SK-N-MC (cell line): ENCODE measurements at places on chromosomes 3 and 15.

GRCh38 chr15:92415639-92416297 is 22.1 kb downstream of the ST8SIA2 start:
- DNase-seq: no peak

GRCh38 chr3:197499427-197499826 is 56.3 kb downstream of the BDH1 start:
- DNase-seq: no peak

DNA sequence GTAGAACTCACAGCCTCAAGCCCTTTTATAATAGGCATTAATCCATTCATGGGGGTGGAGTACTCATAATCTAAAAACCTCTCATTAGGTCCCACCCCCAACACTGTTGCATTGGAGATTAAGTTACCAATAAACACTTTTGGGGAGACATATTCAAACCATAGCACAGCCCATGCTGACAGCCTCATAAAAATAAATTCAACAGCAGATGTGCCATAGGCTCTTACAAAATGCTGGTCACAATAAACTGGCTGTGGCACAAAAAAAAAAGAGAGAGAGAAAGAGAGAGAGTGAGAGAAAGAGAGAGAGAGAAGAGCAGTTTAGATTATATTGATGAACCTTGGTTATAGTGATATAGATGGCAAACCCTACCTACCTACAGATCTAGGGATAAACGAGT is 1000.9 kb downstream of the TUSC7 start:
- no peak for DNase-seq

DNA sequence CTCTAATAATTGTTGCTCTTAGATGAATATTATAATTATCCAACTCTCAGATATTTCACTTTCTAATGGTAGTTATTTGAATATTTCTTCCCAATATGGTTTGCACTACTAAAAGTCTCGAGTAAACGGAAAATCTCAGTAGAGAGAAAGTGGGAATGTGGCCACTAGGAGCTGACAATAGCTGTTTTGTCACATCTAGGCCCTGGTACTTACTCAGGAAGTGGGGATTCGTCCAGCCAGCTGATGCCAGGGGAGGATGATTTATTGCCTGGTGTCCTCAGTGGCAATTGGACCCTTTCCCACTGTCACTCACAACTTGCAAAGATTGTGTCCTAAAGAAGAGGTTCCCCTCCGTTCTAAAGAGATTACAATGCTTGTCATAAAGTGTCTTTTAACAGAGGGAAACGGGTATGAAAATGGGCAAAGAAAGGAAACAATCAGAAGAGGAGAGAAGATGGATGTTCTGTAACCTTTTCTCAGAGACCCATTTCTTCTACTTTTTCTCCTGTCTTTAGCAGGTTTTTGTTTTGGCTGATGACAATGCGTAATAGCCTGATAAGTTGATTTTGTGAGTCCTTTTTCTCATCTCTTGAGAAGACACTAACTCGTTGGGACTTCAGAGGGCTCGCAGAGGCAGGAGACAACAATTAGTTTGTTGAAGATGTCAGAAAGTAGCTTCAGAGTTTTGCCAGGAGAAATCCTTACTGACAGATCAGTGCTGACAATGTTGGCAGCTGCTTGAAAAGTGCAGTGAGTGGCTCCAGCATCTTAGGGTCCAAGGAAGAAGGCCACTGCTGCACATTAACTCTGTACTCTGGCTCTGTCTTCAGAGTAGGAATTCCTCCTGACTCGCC is 320.6 kb downstream of the MECOM start:
- no peak for DNase-seq

- no peak for DNase-seq
Observed at GRCh38 chr3:197575362-197575761, 19.6 kb upstream of the BDH1 start.
